ENCODE measurements at places on chromosomes 2 and 18.

DNA sequence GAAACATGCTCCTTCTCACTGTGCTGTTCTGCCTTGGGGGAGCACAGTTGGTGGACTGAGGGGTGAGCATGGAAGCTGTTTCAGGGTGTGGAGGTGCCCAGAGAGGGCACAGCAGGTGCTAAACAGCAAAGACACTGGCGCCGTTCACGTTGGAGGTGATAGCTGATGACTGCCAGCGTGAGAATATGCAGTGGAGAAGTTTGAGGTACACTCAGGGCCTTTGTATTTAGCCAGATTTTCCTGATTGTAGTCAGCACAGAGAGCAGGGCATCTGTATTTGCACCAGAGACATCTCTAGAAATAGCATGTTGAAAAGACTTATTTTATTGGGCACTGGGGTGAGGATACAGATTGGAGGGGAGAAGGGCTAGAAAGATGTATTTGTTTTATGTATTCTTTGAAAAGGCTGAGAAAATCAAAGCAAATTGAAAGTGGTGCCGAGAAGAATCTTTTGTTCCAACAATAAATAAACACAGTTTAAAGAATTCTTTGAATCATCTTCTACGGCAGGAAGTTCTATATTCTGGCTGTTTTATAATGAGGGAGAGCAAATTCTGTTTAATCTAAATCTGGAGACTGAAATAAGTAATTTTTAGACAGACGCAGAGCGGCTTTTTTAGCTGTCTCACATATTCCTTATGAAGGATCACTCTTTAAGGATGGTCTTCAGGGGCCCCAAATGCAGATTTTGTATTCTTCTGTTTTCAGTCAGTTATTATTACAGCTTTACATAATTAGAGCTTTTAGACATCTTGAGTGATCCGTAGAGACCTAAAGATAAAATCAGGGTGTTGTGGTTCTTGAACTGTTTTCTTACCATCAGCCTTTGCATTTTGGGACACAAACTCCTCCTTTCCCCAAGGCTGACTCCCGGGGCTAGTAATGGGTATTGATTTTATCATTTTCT lies 7.1 kb downstream of the ZNF532 start:
- DNase-seq: peak; percentile 74

DNA sequence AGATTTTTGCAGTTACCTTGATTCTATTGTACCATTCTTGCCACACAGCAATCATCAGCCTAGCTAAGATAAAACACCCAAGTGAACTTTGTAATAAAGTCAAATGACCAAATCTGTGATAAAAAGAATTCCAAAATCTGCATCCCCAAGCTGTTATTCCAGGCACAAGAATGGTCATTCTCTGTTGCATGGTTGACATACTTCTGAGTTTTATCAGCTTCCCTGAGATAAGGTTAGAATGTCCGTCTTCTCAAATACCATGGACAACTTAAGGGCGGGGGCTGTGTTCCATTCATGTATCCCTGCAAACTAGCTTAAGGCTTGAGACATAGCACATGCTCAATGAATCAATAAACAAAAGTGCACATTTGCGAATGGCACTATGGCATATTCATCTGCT lies 8.1 kb upstream of the BMP10 start:
- DNase-seq: peak; percentile 9

DNA sequence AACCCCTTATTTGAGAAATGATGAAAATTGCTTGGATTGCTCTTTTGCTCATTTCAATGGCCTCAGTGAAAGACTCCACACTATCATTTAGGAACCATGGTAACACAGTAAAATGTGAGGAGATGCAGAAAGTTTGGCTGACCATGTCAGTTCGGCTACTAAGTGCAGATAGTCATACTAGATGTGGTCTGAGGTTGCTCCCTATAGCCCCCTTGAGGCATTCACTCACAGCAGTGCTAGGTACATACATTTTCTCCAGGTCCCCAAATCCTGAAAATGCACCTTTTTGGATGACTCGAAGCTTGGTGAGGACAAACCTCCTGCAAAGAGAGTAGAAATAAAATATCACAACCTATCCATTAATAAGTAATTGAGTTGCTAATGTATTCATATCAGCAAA lies 86.3 kb downstream of the FSHR start:
- DNase-seq: no peak

DNA sequence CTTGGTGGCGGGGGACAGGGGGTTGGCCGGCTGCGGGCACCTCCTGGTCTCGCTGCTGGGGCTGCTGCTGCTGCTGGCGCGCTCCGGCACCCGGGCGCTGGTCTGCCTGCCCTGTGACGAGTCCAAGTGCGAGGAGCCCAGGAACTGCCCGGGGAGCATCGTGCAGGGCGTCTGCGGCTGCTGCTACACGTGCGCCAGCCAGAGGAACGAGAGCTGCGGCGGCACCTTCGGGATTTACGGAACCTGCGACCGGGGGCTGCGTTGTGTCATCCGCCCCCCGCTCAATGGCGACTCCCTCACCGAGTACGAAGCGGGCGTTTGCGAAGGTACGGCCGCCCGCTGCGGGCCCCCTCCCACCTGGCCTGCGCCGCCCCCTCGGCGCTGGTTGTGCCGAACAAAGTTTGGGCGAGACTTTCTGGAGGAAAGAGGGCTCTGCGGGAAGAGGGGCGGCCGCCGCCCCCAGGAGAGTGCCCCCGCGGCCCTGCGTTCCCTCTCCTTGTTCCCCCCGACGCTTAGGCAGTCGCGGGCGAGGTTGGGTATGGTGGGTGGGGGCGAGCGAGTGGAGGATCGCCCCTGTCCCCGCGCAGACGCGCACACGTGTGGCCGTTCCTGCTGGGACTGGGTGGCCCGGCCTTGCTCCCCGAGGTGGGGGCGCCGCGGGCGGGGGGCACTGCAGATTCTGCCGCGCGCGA lies 866 bp downstream of the CRIM1 start:
- peak; percentile 42 for DNase-seq

GRCh38 chr18:62637807-62638687 lies 77.3 kb upstream of the PHLPP1 start:
- DNase-seq: peak; percentile 25

- no peak for DNase-seq
Observed at GRCh38 chr2:132366421-132367180, 50.0 kb upstream of the GPR39 start.

GRCh38 chr2:151857650-151858049 lies 29.4 kb upstream of the ARL5A start:
- DNase-seq: no peak

GRCh38 chr2:117981810-117982209 lies 32.1 kb downstream of the CCDC93 start:
- DNase-seq: no peak

GRCh38 chr18:11070593-11070992 lies 78.8 kb downstream of the PIEZO2 start:
- DNase-seq: no peak
